Sigmoid colon (tissue), 7 donors: ENCODE measurements at places on chromosomes 7 and 10. TPM values are rescaled to one million over a fixed set of nuclear protein-coding genes. Genes with fewer than 3 reads are reported as not detected.

The FOXI2 gene
- total RNA-seq = not detected

The MYL10 gene
- not detected for total RNA-seq

DNA sequence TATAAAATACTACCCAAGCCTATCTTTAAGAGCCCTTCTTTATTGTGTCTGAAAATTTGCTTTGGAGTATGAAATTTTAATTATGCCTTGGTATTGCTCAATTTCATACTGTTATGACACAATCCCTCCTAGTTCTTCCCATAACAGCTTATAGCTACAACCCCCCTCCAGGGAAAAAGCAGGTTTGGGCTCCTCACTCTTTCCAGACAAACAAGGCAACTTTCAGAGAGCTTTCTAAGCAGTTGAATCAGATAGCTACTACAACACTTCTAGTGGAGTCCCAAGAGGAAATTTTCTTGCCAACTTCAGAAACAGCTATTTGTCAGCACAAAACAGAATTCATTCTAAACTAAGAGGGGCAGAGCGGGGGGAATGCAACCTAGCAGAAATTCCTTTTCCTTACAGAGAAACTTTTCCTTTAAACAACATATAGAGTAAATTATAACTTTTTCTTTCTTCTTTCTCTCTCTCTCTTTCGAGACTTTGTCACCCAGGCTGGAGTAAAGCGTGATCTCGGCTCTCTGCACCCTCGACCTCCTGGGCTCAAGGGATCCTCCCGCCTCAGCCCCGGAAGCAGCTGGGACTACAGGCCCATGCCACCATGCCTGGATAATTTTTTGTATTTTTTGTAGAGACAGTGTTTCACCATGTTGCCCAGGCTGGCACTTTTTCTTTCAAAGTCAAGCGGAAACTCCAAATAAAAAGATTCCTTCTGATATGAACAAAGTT lies 26.0 kb upstream of the JMJD1C start:
- peak; percentile 70 for DNase-seq

The SH2B2 gene
- total RNA-seq = 9.8 TPM

The ABCC2 gene
- total RNA-seq = 0.41 TPM
